ENCODE measurements at places on chromosomes 4 and X. TPM values are rescaled to one million over a fixed set of nuclear protein-coding genes. Genes with fewer than 3 reads are reported as not detected.

The TRMT2B gene
- 13.3 TPM for total RNA-seq

The ASB9 gene
- total RNA-seq = 1.8 TPM

DNA sequence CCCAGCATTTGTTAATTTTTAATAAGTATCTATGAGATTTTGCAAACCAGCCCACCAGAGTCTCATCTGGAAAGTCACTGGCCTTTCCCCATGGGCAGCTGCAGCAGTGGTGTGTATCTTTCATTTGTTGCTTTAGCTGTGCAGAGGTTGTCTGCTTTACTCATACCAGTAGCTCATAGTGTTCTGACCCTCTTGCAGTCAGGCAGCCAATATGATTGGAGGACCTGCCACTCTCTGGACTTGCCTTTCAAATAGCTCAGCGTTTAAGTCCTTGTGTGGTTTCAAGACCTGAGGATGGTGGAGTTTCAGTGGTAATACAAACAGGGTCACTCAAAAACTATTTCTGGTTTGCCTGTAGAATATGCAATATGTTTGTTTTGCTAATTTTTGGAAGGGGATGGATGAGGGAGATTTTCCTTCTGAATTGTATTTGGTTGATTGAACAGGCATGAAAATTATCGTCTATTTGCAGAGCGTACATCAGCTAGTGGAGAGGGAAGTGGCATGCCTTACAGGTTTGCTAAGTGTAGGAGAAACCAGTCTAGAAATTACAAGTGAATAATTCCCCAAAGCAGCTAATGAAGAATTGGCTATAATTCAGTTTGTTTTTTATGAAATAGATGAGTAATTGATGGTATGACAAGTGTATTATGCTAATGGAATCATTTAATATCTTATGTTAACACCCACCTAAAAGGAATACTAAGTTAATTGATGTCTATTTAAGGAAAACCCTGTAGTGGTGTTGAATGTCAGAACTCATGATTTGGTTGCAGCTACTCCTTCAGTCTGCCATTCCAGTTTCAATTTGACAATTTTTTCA is 8.9 kb downstream of the POLA1 start:
- ATAC-seq = no peak

GRCh38 chrX:133859860-133860259 is 125.5 kb downstream of the GPC3 start:
- ATAC-seq = no peak

GRCh38 chr4:140095694-140096482 is 58.1 kb downstream of the MAML3 start:
- peak; percentile 64 for ATAC-seq
